ENCODE measurements at places on chromosomes 2 and 18. TPM values are rescaled to one million over a fixed set of nuclear protein-coding genes. Genes with fewer than 3 reads are reported as not detected.

GRCh38 chr2:227876300-227876801 is 4.9 kb downstream of the DAW1 start:
- DNase-seq = no peak

DNA sequence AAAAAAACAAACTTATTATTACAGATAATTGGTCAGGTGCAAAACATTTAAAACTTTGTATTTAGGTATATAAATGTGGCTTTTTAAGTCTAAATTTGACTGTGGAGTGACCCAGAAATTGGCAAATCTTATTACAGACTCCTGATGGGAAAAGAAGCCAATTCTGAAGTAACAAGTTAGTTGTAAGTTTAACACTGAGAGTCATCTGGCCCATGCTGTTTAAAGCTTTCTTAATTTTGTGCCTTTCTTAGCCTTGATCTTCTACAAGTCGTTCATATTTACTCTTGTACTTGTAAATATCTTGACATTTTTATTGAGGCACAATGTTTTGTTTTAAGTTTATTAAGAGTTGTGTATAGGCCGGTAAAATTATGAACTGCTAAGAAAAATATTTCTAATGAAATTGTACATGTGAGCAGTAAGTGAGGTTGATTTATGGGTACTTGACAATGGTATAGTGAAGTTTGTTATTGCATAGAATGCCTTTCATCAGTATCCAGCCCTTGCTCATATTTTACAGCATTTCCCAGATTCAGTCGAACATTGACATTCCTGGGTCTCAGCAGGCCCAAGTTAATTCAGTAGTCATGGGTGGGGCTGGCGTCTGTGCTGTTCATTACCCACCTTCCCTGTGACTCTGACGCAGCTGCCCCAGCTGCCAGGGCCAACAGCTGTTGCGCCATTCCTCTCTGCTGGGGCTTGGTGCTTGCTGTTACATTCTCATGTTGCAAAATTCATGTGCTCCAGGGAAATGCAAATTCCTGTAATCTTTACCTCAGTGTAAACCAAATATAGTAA is 121.4 kb downstream of the ZNF236 start:
- DNase-seq = no peak

DNA sequence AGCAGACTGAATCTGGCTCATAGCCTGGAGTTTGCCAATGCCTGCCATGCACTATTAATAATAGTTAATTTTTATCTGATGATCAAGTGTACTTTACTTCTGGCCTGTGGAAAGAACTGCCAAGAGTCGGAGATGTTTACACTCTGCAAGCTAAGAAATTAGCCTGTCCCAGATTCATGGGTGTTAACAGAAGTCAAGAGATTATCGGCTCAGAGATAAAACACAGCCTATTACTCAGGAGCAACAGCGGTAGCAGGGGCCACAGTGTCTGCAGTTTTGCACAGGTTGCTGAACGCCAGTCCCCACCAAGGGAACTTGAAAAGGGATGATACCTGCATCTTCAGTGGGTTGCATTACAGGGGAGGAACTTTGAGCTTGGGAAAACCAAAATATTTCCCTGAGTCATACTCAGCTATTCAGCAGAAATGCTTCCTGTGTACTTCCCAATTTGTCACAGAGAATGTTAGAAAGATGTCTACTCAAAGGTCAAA is 4.3 kb upstream of the ADI1 start:
- DNase-seq = peak; percentile 65

DNA sequence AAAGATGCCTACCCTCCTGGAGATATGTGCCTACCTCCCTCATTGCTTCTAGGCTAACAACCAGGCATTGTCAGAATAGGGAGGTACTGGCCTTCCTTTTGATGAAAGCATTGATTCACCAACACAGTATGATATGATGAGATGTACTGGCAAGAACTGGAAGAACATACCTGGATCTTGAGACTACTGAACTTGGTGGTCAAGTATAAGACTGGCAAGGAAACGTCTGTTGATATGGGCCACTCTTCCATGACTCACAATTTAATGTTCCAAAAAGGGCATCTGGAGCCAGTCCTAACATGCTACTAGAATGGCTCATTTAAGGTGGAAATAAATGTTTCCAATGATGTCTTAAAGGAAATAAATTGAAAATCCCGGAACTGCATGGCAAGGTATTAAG is 18.1 kb downstream of the DTNB start:
- DNase-seq = no peak

DNA sequence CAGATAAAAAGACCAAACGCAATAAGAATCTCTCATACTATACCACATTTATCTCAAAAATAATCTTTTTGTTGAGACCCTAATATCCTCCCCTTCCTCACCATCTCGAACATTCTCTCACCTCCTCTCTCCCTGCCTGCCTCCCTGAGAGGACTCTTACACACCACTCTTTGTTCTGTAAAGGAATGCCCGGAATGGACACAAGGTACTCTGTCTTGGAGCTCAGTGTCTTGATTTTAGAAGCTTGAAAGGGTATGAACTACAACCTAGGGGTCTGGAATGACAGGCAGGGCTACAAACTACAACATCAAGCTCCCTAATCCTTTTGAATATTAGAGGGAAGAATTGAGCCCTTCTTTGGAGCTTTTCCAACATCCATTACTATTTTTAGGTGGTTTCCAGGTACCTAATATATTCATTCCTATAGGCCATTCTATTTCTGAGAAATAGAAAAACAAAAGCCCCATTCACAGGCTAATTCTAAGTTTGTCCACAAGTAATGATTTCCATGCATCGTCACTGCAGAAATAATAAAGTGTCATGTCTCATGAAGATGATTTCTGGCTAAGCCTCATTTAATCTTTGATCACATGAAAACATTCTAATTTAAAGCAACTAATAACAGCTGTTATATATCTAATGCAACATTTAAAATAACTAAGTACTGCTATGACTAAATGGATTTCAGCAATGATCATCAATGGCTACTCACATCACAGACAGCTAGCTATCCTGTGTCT is 60.6 kb downstream of the LRP2 start:
- no peak for DNase-seq

DNA sequence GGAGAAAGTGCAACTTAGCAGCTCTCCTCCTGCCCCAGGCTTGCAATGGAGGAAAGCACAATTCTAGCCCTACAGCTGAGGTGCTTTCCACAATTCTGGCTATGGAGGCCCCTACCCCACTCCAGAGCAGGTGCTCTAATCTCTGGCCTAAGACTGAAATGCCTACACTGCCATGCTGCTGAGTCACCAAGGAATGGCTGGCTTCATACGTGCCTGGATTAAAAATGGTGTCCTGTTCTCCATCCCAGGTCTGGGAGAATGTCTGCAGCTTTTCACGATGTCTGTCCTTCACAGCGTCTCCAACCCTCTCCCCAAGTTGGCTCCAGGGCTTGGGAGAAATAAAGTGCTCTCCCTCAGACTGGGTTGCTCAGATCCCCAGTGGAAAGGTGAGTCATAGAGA is 48.5 kb downstream of the MBOAT2 start:
- DNase-seq = no peak

DNA sequence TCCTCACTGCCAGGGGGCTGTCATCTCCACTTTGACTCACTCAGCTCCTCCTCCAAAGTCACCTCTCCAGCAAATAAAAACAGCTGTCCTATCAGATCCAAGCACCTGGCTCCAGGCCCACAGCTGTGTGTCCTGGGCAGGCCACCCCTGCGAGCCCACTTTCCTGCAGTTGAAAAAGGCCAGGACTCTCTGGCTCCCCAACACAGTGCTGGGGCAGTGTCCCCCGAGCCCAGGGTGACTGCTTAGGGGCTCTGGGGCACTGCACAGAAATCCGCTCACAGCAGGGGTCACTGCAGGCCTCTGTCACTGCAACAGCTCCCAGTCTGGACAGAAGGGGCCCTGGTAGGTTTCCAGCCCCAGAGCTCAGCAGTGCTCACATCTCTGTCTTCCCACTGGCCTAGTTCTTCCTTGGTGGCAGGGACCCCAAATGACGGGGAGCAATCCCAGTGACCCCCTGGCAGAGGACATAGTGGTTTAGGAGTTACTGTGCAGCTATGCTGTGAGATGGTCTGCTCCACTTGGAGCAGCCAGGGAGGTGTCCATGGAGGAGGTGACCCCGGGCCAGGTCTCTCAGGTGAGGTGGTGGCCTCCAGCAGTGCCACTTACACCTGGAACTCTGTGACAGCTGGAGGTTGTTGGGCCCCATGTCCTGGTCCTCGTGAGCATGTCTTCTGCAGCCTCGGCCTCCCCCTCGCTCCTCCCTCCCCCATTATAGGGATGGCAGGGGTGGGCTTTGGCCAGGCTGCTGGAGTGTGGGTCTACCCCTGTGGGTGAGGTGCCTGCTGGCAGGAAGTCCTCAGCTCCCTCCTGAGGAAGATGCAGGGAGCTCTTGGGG is 35.5 kb downstream of the HS6ST1 start:
- DNase-seq = no peak

DNA sequence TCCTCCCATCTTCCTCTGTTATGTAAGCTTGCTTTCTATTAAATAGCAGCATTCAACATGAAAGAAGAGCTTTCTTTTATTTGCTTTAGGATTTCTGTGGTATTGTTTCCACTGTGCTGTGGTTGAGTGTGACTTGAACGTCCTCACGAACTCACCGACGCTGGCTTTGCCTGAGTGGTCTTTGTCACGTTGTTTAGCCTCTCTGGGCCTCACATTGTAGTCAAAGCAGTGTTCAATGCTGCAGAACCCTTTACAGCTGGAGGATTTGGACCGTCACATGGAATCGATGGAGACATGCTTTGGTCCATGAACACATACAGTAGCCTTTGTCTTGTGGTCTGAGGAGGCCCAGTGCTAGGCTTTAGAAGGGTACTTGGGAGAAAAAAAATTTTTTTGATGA is 66.3 kb downstream of the TANC1 start:
- peak; percentile 15 for DNase-seq

DNA sequence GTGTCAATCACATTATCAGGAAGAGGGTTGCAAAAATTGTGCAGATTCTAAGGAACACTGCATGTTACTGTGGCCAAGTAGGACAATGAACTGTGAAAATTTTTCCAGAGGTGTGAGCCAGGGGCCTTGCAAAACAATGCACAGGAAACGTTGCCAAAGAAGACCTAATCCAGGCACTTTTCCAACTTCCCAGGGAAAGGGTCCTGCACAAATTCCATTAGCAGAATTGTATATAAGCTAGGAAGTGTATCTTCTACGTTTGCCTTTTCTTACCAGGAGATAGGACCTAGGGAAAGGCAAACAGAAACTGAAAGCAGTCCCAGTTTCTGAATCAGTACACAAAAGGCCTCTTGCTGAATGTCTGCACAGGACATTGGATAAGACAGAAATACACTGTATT is 1888.3 kb upstream of the CELF4 start:
- peak; percentile 30 for DNase-seq

DNA sequence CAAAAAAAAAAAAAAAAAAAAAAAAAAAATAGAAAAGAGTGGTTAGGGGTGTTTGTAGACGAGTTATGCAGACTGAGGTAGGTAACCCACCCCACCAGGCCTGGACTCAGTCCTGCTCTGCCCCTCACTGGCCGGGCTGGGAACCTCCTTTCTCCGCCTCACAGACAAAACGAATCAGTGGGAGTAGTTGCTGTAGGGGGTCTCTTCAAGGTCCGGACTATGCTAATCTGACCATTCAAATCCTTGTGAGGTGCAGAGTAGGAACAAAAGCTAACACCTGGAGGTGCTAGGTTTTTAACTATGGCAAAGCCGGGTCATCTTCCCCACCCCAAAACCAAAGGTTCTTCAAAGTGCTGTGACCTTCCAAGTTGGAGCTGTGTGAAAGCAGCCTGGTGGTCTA is 223.7 kb downstream of the SLC4A3 start:
- DNase-seq = no peak

DNA sequence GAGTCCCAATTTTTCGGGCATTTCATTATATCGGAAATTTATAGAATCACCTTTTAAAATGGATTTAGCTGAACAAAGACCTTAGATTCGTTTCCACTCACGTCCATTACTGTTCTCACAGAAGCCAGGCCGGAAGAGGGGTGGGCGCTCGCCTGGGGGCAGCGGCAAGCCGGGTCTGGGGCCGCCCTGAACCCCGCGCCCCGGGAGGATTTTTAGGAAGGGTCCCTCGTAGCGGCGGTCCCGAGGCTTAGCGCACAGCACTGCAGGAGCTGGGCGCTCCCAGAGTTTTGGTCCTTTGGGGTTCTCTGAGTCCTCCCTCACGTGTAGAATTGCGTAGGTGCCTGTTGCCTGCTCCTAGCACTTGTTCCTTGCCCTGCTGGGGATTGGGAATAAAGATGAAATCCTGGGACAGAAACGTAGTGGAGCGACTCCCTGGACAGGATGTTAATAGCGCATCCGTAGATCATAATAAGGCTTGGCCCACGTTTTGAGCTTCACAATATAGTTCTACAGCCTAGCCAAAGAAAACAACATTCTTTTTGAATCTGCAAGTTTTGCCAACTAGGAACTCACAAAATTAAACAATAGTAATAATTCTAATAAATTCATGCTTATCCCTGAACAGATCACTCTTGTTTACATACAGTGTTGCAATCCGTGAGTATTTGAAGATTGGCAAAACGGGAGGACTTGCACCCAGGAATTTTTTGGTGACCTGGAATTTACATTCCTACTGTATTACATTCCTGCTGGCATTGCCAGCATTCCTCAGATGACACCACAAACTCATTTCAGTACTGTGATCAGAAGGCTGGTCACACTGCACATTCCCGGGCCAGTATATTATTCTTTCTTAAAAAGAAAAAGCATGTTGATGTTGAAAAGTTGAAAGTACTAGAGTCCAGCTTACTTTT is 875 bp downstream of the C18orf63 start:
- peak; percentile 88 for DNase-seq

GRCh38 chr2:67652679-67653078 is 255.5 kb downstream of the ETAA1 start:
- no peak for DNase-seq

- DNase-seq = no peak
These were observed 805.4 kb downstream of the TRIB2 start for GRCh38 chr2:13522096-13522495.

DNA sequence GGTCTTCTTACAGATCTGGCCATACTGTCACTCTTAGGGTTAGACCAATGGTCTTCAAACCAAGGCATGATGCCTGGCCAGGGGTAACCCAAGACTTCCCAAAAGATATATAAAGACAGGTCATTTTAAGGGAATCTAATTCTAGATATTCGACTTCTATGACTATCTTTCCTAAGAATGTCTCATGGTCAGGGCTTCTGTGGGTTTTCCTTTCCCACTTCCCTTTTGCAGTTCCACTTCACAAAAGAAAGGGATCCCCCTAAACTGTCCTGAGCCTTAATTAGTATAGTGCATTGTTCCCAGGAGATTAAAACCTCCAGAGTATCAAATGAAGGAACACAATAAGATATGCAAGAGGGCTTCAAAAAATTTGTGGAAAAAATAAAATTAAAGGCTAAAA is 223.6 kb upstream of the SIX2 start:
- DNase-seq = no peak

- no peak for DNase-seq
These were observed 93.9 kb downstream of the VWC2L start for GRCh38 chr2:214504599-214505376.

DNA sequence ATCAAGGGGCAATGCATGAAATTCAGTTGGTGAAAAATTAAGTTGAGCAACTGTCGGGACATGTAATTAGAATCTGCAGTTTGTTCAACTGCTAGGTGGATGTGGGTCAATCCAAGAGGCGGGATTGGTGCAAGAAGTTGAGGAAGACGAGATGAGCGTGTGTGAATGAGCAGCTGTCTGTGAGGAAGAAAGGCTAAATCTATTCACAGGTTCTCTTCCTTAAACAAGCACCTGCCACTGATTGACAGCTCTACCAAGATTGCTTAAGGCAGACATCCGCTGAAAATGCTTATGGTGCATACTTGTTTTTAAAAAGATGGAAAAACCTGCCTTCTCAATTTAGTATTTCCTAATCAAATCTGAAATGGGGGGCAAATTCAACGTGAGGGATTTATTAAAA is 323.4 kb upstream of the THUMPD2 start:
- DNase-seq = no peak

UGT1A7 gene
- not detected for total RNA-seq

NETO1 gene
- total RNA-seq = not detected

KLHL29 gene
- not detected for total RNA-seq

SLC4A3 gene
- total RNA-seq = 0.10 TPM

CD8B2 gene
- total RNA-seq = not detected
